Fibroblast of skin of left biceps (primary cell): ENCODE measurements at places on chromosomes 13 and 19.

DNA sequence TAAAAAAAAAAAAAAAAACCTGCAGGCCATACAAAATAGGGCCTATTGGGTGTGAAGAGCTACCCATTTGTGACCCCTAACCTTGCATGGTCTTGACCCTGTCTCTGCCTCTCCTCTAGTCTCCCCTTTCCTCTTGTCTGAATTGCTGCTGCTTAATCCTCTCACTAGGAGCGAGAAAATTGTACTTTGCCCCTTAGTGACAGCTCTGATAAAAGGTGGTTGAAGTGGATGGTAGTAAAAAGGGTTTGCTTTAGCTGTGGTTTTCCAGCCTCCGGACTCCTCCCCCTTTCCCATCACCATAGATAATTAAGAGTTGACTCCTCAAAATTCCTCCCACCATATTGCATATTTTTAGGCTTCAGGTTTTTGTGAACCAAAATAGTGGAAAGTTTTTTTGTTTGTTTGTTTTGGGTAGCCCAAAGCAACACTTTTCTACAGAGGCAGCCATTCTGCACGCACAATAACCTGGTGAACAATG, 23.5 kb downstream of the ACTN4 start:
- no peak for DNase-seq

DNA sequence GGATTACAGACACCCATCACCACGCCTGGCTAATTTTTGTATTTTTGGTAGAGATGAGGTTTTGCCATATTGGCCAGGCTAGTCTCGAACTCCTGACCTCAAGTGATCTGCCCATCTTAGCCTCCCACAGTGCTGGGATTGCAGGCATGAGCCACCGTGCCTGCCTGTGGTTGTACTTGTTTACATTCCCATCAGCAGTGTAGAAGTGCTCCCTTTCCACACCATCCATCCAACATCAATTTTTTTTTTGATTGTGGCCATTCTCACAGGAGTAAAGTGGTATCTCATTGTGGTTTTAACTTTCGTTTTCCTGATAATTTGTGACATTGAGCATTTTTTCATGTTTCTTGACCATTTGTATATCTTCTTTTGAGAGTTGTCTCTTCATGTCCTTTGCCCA, 1019.4 kb upstream of the SLC10A2 start:
- DNase-seq = no peak

DNA sequence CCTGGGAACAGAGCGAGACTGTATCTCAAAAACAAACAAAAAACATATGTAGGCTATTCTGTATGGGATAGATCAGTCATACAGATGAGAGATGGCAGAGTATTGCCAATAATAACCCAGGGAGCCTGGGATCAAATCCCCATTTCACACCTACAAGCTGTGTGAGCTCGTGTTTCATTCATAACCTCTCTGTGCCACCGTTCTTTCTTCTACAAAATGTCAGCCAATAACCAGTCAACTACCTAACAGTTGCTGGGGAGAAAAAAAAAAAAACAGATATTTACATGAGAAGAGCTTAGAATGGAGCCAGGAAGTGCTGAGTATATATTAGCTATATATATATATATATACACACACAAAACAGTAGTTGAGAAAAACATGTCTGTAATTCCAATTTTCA, 6.5 kb upstream of the IFNL2 start:
- DNase-seq = no peak

DNA sequence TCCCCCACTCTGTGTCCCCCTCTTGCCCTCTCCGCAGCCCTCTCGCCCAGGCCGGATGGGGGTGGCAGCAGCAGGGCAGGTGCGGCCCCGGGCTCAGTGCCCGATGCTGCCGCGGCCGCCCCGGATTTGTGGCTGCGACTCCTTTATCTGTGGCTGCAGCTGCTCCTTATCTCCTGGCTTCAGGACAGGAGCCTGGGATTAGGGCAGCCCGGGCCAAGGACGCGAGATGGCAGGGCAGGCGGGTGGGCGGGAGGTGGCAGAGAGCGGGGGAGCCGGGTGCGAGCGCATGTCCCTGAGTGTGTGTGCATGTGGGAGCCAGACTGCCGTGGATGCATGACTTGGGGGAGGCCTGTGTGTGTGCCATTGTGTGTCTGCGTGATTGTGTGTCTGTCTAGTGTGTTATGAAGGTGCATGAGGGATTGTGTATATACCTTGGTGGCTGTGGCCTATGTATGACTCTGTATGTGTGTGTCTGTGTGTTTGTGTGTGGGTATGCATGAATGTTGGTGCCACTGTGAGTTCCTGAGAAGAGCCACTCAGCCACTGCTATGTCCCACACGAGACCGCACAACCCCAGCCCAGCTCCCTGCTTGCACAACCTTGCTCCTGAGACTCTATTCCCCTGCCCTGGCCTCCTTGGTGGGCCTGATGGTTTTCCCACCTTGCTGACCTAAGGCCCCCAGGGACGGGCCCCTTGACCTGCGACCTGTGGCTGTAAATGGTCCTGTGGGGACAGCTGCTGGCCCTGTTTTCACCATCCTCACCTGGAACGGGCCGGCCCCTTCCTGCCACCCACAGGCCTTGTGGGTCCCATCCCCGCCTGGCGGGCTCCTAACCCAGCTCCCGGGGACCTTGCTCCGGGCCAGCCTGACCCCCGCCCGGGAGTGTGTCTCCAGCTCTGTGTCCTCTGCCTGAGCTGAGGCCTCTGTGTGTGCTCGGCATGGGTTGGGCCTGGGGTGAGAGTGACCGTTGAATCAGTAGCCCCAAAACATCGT, 5.3 kb upstream of the NRTN start:
- DNase-seq = no peak

GRCh38 chr13:48560657-48561337, 27.9 kb upstream of the RCBTB2 start:
- no peak for DNase-seq
